Stimulated activated CD8-positive, alpha-beta memory T cell treated with anti-CD3 and anti-CD28 coated beads, Interleukin-4, amount 100 ng/mL, for 1 hour (primary cell): ENCODE measurements at places on chromosomes 1 and 21.

GRCh38 chr1:55527831-55528230 is 312.7 kb upstream of the USP24 start:
- no peak for DNase-seq

DNA sequence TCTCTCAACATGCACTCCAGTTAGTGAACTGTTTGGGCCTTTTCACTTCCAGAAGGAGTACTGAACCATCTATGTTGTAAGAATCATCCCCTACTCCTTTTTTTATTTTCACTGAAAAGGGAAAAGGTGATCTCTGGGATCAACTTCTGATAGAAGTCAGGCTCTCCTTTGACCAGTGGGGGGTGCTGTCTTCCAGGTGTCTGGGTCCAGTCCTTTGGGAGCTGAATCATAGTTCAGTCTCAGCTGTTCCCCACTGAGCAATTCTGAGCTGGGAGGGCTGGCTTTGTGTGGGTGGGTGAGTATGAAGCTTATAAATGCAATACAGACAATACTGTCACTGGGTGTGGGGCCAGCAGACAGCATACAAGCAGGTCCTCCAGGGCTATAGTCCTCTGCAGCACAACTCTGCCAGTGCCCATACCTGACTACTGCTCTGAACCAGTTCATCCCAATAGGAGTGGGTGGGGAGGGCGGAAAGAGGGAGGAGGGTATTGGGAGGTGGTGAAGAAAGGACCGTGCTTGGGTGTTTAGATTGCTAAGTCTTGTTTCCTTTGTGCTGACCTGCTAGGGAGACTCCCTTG is 12.5 kb upstream of the SARS1 start:
- no peak for DNase-seq

DNA sequence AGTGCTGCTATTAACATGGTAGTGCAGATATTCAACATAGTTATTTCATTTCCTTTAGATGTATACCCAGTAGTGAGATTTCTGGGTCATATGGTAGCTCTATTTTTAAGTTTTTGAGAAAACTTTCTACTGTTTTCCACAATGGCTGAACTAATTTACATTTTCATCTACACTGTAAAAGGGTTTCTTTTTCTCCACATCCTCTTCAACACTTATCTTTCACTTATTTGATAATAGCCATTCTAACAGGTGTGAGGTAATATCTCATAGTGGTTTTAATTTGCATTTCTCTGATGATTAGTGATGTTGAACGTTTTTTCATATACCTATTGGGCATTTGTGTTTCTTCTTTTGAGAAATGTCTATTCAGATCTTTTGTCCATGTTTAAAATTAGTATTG is 149.8 kb downstream of the PDE4B start:
- no peak for DNase-seq

DNA sequence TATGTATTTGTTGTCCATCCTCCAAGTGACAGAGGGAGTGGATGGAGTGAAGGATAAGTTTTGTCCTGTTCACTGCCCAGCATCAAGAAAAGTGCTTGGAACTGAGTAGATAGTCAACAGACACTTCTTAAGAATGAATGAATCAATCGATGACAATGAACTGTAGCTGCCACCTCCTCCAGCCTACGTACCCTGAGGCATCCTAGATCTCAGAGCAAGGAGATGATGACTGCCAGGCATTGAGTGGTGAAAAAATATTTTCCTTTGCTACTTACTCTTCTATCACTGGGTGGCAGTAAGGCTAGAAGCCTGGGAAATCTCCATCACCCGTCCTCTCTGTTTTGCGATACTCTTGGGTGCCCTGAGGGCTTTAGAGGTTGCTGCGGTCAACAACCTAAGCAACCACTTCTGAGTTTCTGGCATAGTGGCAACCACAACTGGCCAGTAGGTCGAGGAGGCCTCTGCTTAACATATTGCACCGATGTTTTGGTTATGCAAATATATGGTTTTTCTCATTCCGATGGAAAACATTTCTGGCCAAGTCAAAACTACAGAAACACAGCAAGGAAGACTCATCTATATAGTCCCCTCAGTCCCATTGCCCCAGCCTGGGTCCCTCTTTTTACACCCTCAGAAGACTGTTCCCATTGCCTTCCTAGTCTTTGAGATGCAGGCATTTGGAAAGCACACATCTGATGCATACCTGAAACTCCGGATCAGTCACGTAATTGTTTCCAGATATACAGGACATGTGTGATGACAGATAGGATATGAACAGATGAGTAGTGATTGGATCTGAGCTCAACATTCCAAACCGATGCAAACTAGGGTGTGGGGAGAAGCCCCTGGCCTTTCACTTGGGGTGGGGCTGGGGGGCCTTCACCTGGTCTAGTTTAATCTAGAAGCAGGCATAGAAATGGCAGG is 136.8 kb downstream of the RUNX1 start:
- no peak for DNase-seq

GRCh38 chr1:53588053-53588779 is 129.0 kb downstream of the DMRTB1 start:
- DNase-seq = no peak

DNA sequence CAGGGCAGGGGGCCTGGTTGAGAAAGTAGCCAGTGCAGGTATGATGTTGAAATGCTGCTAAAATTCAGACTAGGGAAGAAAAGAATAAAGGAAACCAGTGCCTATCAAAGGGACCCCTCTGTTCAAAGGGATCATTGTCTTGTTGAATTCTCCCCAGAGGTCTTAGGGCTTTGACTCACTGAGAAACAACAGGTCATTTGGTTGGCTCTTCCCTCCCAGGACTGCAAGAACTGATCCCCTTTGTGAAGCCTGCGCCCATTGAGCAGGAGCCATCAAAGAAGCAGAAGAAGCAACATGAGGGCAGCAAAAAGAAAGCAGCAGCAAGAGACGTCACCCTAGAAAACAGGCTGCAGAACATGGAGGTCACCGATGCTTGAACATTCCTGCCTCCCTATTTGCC is 11.8 kb upstream of the CELSR2 start:
- DNase-seq = no peak

GRCh38 chr21:42794551-42794950 is 84.8 kb downstream of the WDR4 start:
- DNase-seq = no peak

DNA sequence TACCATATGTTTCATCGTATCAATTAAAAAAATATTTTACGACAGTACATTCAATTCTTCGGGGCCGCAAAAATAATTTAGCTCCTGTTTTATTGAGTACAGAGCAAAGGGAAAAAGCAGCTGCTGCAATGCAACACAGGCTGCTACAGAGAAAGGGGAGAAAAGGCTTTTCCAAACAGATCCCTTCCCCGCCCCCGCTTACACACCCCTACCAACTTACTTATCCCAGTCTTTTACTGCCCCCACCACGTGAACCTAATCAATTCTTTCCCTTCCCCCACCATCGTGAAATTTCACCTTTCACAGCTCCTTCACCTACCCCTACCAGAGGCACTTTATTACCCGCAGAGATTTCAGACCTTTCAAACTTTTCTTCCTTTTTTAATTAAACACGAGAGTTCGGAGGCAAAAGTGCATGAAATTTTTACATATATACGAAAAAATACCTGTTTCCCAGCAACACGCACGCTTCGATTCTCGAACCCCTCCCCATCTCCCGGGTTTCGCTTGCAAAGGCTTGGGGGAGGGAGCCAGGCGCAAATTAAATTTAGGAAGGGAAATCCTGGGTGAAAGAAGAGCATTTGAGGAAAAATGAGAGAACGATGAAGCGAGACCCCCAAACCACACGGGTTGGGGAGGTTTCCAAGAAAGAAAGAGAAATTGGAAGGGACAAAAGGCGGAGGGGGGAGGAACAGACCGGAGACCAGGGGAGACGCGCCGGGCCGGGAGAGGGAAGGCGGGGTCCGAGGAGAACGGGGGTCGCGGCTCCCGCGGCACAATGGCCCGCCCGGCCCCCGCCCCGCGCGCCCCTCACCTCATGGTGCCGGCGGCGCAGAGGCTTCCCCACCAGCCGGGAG is 823 bp downstream of the ENAH start:
- DNase-seq = no peak

DNA sequence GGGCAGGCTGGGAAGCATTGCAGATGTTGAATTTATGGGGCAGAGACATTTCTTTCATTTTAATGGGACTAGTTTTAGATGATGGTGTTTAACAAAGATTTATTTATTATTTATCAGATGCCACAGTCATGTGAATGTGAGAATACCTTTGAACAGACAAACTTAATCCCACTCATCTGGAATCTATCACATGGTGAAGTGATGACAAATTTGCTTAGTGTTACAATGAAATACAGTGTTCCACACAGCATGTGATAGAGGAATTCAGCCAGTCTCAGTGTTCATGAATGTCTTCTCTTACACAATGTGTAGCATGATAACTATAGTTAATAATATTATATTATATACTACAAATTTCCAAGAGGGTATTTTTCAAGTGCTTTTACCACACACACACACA is 1361.7 kb upstream of the B3GALT2 start:
- no peak for DNase-seq

DNA sequence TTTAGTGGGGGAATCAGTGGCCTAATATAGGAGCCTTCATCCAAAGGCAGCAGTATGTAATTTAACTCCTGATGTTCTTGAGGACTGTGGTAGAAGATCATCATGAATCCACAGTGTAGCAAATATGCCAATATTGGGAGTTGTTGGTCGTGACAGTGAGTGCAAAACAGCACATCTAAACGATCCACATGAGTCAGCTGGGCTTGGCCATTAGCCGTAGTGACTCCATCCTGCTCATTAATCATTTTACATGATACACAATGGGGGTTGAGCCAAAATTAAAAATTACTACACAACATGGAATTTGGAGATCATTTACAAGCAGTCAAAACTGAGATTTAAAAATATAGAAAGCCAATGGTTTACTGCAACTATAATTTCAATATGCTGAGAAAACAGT is 653.9 kb upstream of the CAMK1G start:
- DNase-seq = no peak

GRCh38 chr21:45060675-45061311 is 13.6 kb upstream of the ADARB1 start:
- DNase-seq = no peak

DNA sequence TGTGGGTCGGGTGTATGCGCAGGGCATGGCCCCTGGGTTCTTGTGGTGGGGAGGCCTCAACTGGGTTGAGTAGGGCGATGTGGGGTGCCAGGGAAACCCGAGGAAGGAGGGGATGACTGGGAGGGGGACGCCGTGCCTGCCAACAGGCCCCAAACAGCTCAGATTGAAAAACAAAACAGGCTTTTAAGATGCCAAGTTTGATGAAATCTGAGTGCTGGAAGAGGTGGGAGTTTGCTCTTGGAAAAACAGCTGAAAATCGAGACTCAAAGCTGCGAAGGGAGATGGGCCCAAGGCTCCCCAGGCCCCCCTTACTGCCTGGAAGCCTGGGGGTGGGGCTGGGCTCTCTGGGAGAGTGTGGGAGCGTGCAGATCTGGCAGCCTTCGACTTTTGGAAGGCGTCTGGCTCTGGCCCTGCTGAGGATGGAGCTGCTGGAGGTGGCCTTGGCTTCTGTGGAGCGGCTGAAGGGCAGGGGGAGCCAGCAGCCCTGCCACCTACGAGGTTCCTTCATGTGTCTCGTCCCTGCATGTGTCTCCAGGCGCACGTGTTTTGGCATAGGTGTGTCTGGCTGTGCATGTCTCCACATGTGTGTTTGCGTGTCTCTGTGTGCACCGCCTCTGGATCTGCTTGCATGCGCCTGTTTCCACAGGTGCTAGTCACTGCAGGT is 33.3 kb downstream of the PTPRF start:
- DNase-seq = no peak

- no peak for DNase-seq
These were observed 446.8 kb downstream of the COL11A1 start for GRCh38 chr1:102661481-102661880.

GRCh38 chr1:241800640-241801039 is 47.4 kb upstream of the EXO1 start:
- no peak for DNase-seq

GRCh38 chr1:60273185-60273584 is 199.6 kb upstream of the C1orf87 start:
- no peak for DNase-seq

GRCh38 chr1:42167611-42168390 is 3.3 kb upstream of the GUCA2A start:
- no peak for DNase-seq

DNA sequence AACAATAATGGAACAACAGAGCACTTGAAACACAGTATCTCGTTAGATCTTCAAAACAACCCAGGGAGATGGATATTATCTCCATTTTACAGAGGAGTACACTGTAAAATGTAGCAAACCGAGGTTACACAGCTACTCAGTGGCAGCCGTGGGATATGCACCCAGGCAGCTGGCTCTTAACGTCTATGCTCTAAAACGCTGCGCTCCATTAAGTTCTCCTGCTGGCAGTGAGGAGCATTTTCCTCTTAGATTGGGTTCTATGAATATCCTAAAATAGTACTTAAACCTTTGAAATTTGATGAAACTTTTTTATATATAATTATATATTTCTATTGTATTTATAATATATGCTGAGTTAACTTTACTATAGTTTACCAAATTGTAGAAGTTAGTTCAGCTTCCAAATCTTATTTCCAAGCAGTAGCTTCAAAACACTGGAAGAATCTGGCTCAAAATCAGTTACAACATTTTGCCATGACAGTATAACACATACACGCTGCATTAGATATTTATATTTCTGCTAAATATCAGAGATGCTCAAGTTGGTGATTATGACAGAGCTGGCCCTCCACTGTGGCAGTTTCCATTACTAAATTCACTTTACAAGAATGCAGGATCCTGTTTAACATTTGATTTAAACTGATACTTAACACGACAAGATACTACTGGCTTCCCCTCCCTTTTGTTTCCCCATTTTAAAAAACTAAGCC is 49.5 kb downstream of the TGFBR3 start:
- DNase-seq = no peak
